Kasumi-1 (cell line): ENCODE measurements at places on chromosomes 13 and 19.
A peak's percentile ranks its signal among the peaks of the same experiment; 100 is the strongest.

- DNase-seq = peak; percentile 66
Measured at GRCh38 chr13:103140001-103140671, 73.9 kb upstream of the SLC10A2 start.

DNA sequence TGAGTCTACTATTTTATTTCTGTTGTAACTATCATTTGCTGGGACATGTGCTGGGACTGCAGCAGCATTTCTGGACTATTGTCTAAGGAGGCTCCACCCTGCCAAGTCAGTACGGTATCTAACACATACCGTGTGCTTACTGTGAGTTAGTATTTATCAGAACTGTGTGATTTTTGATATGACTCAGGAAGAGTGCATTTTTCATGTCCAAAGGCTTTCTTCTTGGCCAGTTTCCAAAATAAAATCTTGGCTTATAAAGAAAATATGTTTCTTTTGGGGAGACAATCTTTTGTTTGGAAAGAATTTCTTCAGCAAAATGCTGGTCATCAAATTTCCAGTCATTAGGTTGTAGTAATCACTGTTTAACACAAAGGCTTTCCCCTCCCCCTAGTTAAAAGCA lies 11.6 kb downstream of the PARP4 start:
- DNase-seq = no peak

GRCh38 chr19:50896591-50897190 lies 14.5 kb downstream of the KLK4 start:
- DNase-seq = no peak

DNA sequence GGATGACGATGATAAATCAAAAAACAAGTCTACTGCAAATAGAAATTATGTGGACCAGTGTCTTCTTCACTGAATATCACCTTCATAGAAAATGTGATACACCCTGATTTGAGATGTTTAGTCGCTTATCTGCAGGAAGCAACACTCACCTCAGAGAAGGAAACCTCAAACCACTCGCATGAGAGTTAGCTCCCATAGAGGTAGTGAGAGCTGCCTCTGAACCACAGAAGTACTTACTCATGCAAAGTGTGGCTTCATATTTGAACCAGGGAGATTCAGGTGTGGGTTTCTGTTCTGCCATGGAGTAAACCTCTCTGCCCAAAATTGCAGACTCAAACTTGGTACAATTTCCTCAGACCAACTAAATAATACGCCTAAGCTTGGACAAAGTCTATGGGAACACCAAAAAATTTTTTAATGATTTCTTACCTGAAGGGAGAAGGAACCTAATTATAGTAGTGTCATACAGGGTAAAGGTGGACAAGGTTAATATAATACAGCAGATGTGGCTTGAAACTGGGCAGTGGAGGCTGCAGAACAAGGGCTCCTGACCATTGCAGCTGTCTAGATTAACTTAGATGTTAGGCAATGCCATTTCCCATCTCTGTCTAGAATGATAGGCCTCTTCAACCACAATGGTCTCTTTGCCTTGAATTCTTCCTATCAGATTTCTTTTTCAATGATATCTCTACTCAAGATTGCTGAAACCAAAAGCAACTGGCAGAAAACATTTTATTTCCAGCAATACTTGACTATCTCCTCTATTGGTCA lies 29.6 kb upstream of the RCBTB2 start:
- DNase-seq = peak; percentile 72

DNA sequence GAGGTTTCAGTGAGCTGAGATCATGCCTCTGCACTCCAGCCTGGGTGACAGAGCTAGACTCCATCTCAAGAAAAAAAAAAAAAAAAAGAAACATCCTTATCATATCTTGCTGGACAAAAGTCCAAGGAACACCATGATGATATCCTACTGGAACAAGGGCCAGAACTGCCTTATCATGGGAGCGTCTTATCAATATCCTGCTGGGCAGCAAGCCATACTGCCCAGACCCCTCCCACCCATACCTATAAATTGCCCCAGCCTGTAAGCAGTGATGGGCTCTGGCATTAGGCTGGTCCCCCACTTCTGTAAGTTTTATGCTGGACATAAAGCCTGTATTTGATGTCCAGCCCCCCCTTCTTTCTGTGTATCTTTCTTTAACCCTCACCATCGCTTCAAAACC lies 14.7 kb upstream of the FBXO27 start:
- no peak for DNase-seq

DNA sequence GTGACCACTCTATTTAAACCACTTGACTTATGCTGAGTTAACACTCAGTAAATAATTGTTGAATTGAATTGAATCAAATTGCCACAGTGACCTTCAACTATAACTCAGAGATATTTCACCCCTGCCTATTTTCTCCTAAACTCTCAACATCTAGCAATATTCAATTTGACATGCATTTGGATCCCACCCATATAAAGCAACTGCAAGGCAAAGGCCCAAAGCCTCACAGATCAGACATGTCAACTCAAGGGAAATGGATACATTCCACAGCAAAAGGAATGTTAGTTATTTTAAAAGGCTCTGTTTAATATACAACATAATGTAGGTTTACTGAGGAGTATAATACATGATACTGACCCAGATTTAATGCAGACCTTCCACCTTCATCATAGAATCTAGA lies 107.4 kb downstream of the KCTD12 start:
- DNase-seq = no peak

DNA sequence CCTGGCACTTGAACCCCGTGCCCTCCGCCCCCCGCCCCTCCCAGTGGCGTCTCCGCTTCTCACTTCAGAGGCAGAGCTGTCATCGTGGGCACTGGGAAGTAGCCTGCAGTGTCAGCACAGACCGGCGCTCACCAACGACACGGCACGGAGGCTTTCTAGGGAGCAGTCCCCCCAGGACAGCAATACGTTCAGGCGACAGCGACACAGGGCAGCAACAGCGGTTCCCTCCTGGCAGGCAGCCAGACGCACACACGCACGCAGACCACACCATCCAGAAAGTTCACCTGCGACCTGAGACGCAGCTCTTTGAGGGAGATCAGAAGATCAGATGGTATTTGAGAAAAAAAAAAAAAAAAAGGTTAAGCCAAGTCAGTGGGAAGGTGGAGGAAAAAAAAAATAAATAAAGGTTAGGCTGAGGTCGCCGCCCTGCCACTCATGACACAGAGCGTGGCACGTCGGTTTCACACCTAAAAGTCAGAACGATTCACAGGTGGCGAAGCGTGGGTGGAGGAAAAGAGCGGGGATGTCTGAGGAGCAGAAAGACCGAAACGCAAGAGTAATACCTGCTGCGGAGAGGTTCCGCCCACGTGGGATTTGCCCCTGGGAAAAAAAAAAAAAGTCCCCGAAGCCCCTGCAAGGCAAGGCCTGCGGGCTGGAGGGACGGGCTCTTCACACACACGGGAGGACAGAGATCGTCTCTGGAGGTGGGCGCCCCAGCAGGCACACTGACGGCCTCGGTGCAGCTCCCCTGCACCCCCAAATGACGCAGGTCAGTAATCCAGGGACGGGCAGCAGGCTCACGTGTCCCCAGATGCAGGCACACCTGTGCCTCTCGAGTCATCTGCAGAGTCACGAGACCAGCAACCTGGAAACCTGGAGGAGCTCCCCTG lies 94.5 kb downstream of the GNG7 start:
- no peak for DNase-seq

GRCh38 chr13:51768378-51768921 lies 35.5 kb downstream of the DHRS12 start:
- DNase-seq = no peak
